ENCODE measurements at places on chromosomes 6 and 20.

GRCh38 chr6:134394905-134395304 is 77.0 kb upstream of the SGK1 start:
- no peak for DNase-seq

GRCh38 chr20:19887556-19888268 is 129.4 kb upstream of the NAA20 start:
- DNase-seq = no peak

- DNase-seq = no peak
Measured at GRCh38 chr20:11901127-11901526, 16.6 kb upstream of the BTBD3 start.

- DNase-seq = no peak
Measured at GRCh38 chr6:116118608-116119007, 7.3 kb downstream of the COL10A1 start.

GRCh38 chr6:166743406-166744222 is 116.6 kb upstream of the RPS6KA2 start:
- DNase-seq = no peak

- DNase-seq = no peak
Measured at GRCh38 chr6:75246386-75246785, 2.8 kb upstream of the COX7A2 start.

- DNase-seq = peak; percentile 70
Measured at GRCh38 chr6:110529355-110529754, 52.9 kb upstream of the SLC22A16 start.

DNA sequence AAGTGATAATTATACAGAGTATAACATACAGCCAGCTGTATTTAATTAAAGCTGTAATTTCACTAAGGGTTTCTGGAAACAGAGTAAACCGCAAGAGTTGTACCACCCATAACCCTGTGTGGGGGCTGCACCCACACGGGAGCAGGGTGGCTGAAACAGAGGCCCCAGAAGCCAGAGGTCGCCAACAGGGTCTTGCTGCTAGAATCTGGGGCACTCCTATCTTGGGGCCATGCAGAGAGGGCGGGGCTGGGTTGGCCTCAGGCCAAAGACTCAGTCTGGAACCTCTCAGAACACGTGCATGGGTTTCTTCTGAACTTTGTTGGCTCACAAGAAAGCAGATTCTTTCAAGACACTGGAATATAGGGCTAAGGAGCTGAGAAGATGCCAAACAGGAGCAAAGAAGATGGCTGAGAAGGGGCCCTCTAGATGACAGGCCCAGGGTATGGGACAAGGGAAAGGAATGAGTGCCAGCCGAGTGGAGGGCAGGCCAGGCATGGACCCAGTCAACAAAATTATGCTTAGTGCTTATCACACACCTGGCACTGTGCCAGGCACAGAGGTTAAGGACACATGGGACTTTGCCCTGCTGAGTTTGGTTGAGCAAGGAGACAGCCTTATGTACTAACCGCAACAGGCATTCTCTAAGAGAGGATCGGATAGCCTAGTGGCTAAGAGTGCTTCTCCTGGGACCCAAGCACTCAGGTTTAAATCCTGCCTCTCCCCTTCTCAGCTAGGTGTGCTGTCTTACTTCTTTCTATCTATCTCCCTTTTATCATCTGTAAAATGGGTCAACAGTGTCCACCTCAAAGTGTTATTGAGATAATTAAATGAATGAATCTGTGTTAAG is 96.6 kb upstream of the FOXP4 start:
- DNase-seq = peak; percentile 75

GRCh38 chr6:11714116-11714797 is 64.3 kb downstream of the ADTRP start:
- no peak for DNase-seq

DNA sequence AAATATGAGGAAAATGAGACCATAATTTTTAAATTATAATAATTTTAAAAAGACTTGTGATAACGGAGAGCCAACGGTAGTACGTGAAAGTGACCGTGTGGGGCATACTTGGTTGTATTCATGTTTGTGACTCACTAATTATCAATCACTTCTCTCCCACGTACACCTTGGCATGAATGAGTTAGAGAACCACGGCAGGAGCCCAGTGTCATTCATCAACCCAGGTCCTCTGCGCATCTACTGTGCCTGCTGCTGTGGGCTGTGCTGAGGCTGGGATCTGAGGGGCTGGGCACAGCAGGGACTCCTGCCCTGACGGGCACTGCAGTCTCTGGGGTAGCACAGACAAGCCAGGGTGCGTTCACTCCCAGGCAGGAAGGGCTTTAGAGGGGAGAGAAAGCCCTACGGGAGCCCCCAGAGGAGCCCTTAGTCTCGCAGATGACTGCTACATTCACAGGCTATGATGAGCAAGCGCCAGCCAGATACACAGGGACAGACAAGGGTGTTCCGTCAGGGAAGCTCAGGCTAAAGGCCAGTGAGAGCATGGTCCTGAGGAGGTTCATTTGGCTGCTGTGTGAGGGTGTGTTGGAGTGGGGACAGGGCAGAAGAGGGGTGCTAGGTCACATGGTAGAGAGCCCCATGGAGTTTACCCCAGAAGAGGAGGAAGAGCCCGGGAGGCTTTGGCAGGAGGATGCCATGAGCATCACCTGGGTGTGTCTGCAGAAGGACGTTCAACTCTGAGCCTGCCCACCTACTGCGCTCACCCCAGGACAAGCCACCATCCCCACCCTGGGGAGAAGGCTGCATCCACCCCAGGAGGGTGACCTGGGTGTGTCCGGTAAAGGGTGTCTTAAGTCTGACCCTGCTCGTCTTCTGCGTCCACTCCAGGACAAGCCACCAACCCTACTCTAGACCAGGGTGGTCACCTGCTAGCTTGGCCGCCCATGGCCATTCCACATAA is 8.2 kb upstream of the RPS6KA2 start:
- no peak for DNase-seq

DNA sequence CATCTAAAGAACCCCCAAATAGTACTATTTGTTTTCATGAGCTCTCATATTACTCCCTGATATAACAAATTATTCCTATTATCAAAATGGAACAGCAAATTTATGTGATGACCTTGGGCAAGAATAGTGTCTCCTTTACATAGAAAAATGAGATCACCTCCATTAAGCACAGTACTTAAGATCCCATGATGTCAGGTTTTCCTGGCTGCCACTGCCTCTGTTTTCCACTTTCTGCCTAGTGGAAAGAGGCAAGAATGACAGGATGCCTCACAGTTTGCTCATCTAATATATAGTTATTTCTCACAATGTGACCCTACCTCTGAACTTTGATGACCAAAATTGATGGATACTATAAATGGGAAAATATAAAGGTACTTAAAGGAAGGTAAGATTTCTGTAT is 260.1 kb upstream of the SGK1 start:
- no peak for DNase-seq
